Vagina (tissue), 2 donors: ENCODE measurements at places on chromosomes 6 and 20. TPM values are rescaled to one million over a fixed set of nuclear protein-coding genes. Genes with fewer than 3 reads are reported as not detected.

DNA sequence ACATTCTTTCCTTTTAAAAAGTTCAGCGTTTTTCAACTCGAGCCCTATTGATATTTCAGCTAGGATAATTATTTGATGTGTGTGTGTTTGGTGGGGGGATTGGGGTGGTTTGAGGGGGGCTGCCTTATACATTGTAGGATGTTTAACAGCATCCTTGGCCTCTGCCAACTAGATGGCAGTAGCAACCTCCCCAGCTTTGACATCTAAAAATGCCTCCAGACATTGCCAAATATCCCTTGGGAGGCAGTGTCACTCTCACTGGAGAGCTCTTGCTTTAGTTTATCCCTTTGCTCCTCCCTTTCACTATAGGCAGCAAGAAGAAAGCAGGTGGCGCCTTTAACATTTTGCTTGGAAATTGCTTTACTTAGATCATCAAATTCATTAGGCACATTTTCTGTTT, 14.6 kb upstream of the TP53TG5 start:
- DNase-seq = peak; percentile 6

DNA sequence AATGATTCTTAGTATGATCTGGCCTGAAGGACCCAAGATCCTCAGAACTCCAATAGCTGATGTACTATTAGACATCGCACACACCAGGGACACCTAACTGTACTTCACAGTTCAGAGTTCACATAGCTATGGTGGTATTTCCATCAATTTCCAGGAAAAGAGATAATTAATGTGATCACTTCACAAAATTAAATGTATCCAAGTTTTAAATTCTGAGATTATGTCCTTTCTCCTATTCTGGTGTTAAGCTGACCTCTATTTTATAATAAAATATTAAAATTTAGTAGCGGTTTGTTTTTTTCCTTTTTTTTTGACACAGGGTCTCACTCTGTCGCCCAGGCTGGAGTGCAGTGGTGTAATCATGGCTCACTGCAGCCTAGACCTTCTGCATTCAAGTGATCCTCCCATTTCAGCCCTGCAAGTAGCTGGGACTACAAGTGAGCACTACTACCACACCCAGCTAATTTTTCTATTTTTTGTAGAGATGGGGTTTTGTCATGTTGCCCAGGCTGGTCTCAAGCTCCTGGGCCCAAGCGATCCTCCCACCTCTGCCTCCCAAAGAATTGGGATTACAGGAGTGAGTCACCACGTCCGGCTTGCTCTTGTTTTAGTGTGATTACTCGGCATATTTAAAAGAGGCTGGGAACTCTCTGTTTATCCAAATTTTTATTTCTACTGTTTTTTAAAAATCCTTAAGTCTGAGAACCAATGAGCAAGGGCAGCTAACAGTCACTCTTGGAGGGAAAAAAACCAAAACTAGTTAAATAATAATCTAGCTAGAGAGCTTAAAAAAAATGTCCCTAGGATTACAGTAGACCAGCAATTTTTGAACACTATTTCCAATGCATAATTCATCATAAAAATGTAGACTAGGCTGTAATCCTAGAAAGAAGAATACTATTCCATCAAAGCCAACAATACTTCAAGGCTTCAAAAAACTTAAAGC, 16.0 kb downstream of the KIF13A start:
- no peak for DNase-seq

DNA sequence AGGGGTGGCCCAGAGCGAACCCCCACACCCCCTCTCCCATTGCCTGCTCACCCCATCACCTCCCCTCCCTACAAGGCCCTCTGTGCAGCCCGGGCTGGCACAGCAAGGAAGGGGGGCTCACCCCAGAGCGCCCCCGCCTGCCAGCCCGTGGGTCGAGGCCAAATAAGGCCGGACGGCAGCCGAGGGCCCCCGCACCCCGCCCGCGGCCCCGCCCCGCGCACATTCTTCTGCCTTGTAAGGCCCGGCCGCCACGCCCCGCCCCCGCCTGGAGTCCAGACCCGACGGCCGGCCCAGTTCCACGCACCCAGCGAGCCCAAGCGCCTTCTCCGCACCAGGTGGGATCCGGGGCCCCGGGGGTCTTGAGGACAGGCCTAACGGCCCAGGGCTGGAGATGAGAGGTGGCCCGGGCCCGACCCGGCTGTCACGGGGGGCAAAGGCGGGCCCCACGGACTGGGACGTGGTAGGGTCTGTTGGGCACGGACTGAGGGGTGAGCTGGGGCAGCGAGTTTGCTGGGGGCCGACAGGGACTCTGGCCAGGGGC, at the start of gene MYL9:
MYL9 (plus strand) TSS at position 293 of the 541 bp plus-strand sequence. CDS start 3,366 bp downstream, outside the sequence.
- no peak for DNase-seq

GRCh38 chr20:51710361-51710894, 57.8 kb downstream of the ATP9A start:
- no peak for DNase-seq

GRCh38 chr20:50992336-50992732, 30.6 kb downstream of the KCNG1 start:
- DNase-seq = no peak

DNA sequence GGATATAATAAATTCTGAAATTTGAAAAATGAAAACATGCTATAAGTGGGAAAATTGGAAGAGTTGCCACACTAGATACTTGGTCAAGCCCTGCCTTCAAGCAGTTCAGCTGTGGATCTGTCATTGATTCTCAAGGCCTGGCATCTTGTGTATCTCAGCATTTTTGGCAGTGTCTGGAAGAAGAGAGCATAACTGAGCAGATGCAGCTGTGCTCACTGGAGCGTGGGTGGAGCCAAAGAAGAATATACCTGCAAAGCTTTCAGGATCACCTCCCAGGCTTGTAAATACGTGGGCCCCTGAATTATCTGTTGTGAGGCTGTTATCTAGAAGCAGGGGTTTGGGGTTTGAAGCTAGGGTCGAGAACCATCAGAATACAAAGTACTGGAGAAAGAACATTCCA, 31.3 kb upstream of the CHD6 start:
- DNase-seq = no peak

DNA sequence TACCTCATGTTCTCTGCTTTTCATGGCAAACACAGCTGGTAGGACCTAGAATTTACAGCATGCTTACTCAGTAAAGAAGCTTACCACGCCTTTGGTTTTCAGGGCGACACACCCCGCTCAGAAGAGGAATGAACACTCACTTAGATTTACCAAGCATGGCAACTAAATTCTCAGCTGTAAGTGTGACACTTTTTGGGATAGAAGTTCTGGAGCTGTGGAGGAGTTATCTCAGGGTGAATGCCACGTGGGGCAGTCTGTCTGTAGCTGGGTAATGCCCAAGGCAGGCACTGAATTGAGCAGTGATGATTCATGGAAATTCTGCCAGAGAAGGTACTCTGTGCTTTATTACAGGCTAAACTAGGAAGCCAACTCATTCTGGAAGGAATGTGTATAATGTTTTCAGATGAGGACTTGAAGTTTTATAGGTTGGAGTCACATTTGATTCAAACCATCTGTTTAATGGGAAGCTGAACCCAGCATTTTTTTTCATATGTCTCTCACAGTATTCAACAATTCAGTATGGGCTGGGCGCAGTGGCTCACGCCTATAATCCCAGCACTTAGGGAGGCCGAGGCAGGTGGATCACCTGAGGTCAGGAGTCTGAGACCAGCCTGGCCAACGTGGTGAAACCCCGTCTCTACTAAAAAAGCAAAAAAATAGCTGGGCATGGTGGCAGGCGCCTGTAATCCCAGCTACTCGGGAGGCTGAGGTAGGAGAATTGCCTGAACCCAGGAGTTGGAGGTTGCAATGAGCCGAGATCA, 3.5 kb upstream of the PRIM2 start:
- no peak for DNase-seq

DNA sequence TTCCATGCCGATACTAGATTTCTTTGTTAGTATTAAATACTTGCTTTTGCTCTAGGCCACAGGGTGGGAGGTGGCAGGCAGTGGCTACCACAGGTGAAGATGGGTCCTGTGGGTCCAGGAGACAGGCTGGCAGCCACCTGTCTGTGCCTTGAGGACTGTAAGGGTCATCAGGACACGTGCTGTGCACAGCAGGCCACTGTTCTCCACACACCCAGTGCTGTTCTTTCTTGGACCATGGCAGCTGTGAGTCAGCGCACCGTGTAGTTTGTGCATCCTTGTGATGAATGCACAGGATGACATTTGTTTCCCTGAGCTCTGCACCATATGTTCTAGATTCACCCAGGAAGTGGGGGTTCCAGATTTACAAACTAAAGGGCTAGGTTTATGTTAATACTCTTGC, 317.0 kb downstream of the ZFAND3 start:
- no peak for DNase-seq

GRCh38 chr20:32098786-32099185, 10.7 kb upstream of the TM9SF4 start:
- no peak for DNase-seq

- no peak for DNase-seq
Measured at GRCh38 chr6:73579851-73580246, 59.0 kb upstream of the EEF1A1 start.

DNA sequence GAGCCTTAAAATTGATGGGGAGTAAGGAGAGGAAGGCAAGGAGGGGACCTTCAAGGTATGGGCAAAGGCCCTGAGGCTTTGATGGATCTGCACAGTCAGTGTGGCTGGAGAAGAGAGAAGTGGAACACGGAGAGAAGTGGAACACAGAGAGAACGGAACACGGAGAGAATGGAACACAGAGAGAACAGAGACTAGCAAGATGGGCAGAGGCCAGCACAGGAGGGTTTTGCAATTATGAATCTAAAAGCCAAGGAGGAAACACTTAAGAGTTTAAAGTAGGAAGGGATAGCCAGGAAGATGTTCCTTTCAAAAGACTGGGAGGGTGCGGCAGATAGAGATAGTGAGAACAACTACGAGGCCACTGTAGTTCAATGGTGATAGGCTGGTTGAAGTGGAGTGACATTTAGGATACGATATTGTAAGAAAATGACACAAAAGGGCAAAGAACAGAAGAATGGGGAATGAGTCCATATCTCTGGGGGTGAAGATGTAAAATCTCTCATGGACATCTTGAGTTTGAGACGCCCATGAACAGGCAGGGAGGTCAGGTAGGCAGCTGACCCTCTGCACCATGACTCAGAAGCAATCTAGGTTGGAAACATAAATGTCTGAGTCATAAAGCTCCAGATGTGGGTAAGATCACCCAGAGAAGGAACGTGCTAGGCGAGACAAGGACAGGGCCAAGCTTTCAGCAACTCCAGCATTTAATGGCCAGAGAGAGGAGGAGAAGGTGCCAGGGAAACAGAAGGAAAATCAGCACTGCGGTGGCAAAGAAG, 25.4 kb downstream of the ZMYND8 start:
- DNase-seq = no peak

Gene SPAG4
- total RNA-seq = 6.9 TPM

Gene AIF1
- 25.0 TPM for total RNA-seq

Gene CD40
- 24.6 TPM for total RNA-seq

Gene SIRPD
- total RNA-seq = not detected

Gene DEFB121
- not detected for total RNA-seq
